ENCODE measurements at places on chromosomes 7 and 10.

DNA sequence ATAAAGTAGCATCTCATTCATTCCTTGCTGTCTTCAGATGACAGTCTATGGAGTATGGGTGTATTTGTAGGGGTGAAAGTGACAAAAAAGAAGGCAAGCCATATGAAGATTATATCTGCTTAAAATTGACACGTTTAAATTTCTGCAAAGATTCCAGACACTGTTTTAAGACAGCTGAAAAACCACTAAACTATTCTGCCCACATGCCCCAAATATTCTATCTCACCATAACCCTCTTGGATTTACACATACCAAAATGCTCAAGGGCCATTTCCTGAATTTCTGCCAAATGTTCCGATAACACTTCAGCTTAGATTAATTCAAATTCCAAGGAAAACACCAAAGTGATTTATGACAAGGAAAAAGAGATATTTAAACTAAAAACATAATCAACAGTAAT is 99.9 kb upstream of the IL6 start:
- DNase-seq = no peak

DNA sequence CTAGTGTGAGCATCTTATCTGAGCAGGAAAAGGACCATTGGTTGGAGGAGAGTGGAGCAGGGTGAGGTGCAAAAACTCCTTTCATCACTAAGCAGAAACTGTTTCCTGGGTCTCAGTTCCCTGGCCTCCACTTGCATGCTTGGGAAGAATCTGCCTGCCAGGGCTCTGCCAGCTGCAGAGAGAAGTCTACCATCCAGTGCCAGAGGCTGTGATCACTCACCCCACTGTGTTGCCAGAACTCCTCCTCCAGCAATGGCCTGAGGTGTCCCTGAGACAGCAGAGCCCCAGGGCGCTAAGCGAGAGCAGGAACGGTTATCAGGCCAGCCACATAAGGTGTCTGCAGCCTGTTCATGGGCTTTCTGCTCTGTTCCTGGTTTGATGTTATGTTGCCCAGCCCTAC is 991.4 kb downstream of the CCSER2 start:
- no peak for DNase-seq

GRCh38 chr7:74013539-74014272 is 14.3 kb upstream of the ELN start:
- DNase-seq = no peak

GRCh38 chr7:132558815-132559214 is 17.5 kb downstream of the PLXNA4 start:
- no peak for DNase-seq

- DNase-seq = no peak
Measured at GRCh38 chr10:15719899-15720634, at the start of gene ITGA8. Gene ITGA8 (minus strand): TSS chr10:15719922. CDS start chr10:15719771, 151 bp downstream.

GRCh38 chr10:74628136-74628535 is 198.3 kb upstream of the KAT6B start:
- DNase-seq = no peak

- no peak for DNase-seq
Measured at GRCh38 chr10:99525897-99526296, 6.8 kb upstream of the NKX2-3 start.

- DNase-seq = peak; percentile 16
Measured at GRCh38 chr7:151520419-151521261, 945 bp upstream of the RHEB start.

DNA sequence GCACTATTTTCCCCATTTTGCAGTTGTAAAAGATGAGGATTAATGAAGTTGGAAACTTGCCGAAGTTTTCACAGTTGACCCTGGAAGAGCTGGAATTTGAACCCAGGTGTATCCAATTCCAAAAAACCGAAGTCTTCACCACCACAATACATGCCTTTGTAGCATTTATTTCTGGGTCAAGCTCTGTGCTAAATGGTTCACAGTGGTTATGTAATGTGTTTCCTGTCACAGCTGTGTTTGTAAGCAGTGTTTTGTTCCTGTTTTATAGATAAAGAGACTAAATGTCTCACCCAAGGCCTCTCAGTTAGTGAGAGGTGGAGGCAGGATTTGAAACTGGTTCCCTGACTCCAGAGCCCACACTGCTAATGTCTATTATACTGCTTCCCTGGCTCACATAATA is 17.6 kb downstream of the SFTPA2 start:
- DNase-seq = no peak

DNA sequence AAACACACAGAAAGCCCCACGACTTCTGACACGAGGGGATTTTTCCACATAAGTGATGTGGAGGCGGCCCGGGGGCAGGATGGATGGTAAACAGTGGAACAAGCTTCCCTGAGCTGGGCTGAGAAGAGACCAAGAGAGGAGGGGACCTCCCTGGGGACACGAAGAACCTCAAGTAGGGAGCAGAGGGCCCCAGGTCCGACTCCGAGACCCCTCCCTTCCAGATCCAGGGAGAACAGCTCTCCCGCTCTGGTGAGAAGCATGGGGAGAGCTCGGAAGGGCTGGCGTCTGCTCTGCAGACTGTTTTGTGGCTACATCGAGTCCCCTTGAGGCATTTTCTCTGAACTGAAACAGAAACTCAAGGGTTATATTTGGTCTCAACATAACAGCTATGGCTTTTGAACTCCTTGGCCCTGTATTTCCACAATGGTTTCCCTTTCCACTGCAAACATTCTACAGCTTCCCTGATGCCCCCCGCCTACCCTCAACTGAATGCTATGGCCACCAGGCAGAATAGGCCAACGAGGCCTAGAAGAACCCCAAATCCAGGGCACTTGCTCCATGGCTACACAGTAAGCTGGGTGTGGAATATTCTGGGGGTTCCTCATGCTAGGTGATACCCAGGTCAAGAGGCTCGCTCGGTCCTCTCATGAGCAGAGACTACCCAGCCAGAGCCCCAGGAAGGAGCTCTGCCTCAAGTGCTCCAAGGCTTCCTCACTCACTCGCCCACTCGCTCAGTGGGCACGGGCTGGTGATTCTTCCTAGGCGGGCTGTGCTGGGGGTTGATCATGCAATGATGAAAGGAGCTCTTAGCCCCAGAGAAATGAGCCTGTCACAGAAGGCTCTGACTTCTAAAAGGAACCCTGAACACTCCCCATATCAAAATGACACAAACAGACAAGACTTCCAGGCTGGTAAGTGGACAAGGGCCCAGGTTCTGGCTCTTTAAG is 47.5 kb downstream of the FAM53B start:
- no peak for DNase-seq

GRCh38 chr7:49781996-49782395 is 8.6 kb downstream of the VWC2 start:
- no peak for DNase-seq

- no peak for DNase-seq
Measured at GRCh38 chr10:17460756-17461155, 6.4 kb upstream of the ST8SIA6 start.

- DNase-seq = no peak
Measured at GRCh38 chr10:3747248-3747960, 37.6 kb downstream of the KLF6 start.

GRCh38 chr10:68559841-68560185 is 324 bp upstream of the TET1 start:
- no peak for DNase-seq

DNA sequence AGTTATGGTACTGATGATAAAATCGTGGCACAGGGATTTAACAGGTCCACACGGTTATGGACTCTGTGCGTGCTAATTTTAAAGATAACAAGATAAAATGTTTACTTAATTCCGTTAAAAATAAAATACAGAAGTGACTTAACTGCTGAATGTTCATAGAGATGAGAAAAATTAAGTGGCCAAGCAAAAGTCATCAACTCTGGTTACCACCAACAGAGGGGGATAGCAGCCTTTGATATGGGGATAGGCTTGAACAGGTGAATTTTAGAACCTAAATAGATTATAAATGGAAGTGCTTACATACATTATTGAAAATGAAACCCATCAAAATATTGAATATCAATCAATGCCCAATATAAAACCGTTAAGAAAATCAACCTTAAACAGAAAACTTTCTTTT is 245.0 kb downstream of the WDR37 start:
- DNase-seq = no peak

GRCh38 chr10:71394926-71395562 is 1.7 kb upstream of the CDH23 start:
- DNase-seq = no peak

- DNase-seq = no peak
Measured at GRCh38 chr7:86913709-86914108, 145.7 kb downstream of the ELAPOR2 start.

DNA sequence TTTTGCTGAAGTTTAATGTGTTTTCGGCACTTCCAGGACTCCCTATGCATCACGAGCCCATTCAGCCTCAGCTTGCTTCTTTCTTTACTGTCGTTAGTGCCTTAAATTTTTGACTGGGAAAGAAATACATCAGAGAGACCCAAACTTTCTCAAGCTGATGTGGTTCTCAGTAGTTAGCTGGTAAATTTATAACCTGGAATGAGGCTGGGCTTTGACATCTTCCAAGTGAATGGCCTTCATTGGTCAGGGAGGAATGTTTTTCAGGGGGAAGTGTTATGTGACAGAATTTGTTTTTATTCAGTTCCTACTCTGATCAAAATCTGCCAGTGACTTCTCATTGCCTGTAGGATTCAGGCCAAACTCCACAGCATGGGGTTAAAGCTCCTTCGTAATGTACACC is 296.9 kb downstream of the SORCS3 start:
- no peak for DNase-seq

DNA sequence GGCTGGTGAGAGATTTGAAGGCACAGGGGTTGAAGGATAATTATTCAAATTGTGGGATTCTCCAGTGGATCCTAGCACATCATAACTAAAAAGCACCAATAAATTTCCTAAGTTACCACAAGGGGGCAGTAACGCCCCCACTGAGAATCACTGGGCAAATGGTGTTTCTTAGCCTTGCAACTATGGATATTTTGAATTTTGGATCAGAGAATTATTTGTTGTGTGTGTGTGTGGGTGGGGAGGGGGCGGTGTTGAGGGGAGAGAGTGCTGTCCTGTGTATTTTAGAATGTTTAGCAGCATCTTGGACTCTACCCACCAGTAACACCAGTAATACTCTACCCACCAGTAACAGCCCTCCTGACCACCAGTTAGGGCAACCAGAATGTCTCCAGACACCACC is 63.3 kb upstream of the PRKG1 start:
- no peak for DNase-seq

- DNase-seq = no peak
Measured at GRCh38 chr7:27688056-27688455, 25.4 kb upstream of the HIBADH start.

DNA sequence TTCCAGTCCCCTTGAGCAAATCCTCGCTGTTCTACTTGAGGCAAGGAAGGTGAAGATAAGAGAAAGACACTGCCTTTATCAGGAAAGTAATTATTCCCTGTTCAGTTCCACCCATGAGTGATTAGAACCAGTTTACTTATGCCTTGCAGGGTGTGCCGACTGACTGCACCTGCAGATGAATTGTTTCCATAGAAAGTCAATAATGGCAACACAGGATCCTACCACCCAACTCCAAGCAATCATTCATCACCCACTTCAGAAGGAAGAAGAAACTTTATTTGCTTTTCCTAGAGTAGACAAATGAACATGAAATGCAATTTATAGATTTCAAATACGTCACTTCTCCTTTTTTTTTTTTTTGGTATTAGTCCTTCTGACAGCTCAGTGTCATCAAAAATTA is 383.9 kb downstream of the SORCS1 start:
- DNase-seq = no peak
